Suppressor macrophage treated with lipopolysaccharide for 4 hours (primary cell): ENCODE measurements at places on chromosomes 13 and 19.

DNA sequence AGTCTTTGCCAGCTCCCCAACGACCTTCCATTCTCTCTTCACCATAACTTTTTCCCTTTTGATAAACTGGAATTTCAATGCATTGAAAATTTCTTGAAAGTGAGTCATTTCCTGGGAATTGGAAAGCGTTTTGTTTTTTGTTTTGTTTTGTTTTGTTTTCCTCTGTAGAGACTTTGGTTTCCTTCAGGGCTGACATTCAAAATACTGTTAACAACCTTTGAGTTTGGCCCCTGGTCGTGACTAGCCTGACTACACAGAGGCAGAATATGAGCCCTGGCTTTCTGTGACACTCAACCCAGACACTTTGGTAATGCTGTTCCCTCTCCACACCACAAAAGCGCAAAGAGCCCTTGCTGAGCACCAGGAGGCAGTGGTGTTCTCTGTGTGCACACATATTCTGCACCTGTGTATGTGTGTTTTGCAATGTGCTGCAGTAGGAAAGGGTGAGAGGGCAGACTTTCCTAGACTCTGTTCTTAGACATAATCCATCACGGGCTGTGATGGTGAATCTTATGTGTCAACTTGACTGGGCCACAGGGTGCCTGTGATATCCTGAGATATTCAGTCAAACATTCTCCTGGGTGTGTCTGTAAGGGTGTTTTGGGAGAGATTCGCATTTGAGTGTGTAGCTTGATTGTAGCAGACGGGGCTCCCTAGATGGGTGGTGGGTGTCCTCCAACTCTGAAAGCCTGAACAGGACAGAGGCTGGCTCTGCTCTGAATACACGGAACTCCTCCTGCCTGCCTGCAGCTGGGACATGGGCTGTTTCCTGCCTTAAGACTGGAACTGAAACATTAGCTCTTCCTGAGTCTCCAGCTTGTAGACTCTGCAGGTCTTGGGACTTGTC, 29.5 kb upstream of the ANKRD10 start:
- peak; percentile 16 for DNase-seq

DNA sequence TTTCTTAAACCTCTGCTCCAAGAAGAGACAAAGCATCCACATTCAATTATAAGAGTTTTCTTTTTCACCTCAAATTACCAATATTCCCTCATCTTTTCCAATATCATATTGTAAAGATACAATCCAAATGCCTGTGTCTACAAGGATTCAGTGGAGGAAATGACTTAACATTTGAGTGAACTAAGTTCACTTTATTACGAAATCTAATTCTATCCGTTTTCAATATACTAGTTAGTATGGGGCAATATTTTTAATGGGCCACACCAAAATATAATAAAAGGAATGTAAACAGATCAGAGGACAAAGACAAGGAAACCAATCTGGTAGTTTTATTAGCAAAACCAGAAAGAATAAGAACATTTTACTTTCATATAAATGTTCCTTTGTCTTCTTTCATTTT, 136.0 kb downstream of the DCLK1 start:
- no peak for DNase-seq

- peak; percentile 92 for DNase-seq
These were observed 23.5 kb downstream of the POU2F2 start for GRCh38 chr19:42108527-42109389.

GRCh38 chr13:40478775-40479174, 187.7 kb downstream of the FOXO1 start:
- no peak for DNase-seq

- peak; percentile 68 for DNase-seq
These were observed 7.1 kb downstream of the PCDH9 start for GRCh38 chr13:67223024-67223423.

DNA sequence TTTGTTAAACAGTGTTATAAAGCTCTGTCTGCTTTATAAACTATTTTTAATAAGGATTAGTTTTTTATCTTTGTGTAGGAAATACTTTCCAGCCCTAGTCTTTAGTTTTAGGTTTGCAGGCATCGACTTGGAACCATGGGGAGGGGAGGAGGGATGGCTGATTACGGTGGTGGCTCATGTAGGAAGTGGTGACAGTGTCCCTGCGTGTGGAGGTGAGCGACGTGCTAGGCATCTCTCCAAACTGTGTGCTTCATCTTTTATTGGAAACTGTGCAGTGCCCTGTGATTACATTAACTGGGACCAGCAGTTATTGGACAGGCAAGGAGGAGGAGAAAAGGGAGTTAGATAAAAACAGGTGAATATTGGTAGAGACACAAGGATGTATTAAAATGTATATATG, 203.8 kb downstream of the ATP8A2 start:
- no peak for DNase-seq

GRCh38 chr13:61024046-61024445, 391.6 kb downstream of the PCDH20 start:
- DNase-seq: no peak

DNA sequence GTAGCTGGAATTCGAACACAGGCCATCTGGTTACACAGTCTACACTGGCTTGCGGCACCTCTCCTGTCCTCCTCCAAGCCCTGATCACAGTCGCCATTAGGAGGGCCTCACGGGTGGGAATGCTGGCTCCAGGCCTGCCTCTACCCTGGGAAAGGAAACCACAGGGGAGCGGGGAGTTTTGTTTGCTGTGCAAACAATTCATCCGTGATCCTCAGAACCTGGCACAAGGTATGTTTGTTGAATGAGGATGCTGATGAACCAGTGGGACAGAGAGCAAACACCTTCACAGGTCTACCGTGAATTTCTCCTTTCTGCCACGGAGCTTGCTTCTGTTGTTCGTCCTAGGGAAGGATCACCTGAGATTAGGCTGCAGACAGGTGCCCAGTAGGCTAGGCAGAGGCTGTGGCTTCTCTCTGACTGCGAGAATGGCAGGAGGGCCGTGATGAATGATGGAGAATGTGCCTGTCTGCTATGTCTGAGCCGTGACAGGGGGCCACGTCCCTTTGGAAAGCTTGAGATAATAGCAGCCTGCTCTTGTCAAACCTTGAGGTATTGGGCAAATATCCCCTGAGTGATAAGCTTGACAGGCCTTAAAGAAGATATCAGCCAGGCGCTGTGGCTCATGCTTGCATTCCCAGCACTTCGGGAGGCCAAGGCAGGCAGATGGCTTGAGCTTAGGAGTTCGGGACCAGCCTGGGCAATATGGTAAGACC, 36.7 kb downstream of the PIN1 start:
- DNase-seq: no peak

- no peak for DNase-seq
These were observed 24.3 kb downstream of the ARHGEF7 start for GRCh38 chr13:111139452-111139851.
